ENCODE measurements at places on chromosomes 13 and 19.

- DNase-seq = no peak
Measured at GRCh38 chr19:48953141-48953540, 1.5 kb upstream of the BAX start.

- DNase-seq = no peak
Measured at GRCh38 chr19:29832801-29833200, 21.0 kb downstream of the CCNE1 start.

DNA sequence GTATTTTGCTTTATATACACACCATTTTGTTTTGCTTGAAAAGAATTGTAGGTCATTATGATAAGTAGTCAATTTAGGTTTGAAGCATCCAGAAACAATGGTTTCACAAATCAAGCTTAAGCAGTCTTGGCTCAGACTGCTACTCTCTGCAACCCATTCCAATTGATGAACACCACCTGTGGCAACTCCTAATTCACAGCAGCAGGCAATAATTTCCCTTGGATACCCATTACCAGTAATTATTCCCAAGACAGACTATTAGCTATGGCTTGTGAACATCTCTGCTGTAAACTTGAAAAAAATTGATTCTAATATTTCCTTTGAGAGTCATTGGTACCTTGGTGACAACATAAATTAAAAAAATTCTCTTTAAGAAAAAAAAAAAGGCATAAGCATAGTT is 299.3 kb upstream of the SLITRK6 start:
- no peak for DNase-seq

GRCh38 chr13:85816413-85816812 is 17.2 kb upstream of the SLITRK6 start:
- DNase-seq = no peak

GRCh38 chr13:36331280-36331679 is 14.9 kb downstream of the SPART start:
- no peak for DNase-seq

DNA sequence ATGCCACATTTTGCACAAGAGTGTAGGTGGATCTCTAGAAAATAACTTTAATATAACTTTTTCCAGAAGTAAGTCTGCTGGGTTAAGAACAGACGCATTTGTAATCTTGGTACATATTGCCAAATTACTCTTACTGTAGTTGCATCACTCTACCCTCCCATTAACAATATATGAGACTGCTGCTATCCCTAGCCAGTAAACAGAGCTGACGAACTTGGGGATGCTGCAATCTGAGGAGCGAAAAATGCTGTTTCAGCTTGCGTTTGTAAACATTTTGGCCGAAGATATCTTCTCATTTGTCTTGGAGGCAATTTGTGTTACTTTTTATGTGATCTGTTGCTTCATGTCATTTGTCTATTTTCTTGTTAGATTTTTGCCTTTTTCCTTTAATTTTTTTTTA is 1482.8 kb downstream of the OLFM4 start:
- DNase-seq = no peak

GRCh38 chr19:13983213-13983889 is 22.8 kb downstream of the RFX1 start:
- no peak for DNase-seq

All from T-helper 17 cell (primary cell).